ENCODE measurements at places on chromosomes 3 and 15.

DNA sequence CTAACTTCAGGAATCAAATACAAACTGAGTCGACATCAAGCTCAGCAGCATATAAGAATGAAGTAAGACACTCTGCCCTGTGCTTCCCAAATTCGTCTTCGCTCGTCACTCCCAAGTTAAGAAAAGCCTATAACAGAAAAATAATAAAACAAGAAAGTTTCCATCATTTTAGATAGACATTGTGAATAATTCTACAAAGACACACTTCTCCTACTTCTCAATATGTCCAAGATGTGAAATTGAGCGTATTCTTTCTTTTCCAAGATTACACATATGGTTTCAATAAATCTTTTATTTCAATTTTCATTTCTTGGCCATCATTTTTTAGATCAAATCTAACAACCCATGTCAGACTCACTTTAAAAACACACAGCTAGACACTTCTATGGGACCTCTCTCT is 85.1 kb downstream of the FSIP1 start:
- no peak for DNase-seq

DNA sequence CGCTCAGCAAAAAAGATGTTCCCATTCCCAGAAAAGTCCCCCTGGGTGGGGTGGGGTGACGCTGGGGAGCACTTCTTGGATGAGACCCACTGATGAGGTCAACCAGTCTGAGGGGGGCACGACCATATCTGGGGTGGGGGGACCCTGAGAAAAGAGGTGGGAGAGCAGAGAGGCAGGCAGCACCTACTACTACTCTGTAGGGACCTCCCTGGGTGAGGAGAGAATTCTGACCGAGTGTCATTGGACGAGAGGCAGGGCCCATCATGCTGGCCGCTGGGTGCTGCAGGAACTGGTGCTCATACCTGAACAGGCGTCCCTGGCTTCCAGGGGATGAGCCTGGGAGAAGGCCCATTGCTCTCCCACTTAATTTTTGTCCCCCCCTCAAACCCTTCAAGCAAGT is 158.8 kb downstream of the KLF13 start:
- peak; percentile 5 for DNase-seq

DNA sequence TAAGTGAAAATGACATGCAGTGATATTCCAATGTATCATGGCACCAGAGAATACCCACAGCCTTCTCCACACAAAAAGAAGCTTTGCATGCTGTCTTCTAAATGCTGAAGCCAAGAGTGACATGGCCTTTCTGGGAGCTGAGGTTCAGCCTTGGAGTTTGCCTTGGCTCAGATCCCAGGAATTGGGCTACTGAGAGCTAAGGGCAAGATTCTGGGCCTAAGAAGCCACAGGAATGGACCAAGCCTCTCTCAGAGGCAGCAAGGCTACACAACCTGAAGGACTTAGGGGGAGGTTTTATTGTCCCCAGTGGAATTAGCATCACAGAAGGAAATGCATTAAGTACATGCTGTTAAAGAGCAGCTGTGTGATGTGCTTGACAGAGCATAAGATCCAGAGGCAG is 1078.5 kb downstream of the TUSC7 start:
- DNase-seq, result no peak

DNA sequence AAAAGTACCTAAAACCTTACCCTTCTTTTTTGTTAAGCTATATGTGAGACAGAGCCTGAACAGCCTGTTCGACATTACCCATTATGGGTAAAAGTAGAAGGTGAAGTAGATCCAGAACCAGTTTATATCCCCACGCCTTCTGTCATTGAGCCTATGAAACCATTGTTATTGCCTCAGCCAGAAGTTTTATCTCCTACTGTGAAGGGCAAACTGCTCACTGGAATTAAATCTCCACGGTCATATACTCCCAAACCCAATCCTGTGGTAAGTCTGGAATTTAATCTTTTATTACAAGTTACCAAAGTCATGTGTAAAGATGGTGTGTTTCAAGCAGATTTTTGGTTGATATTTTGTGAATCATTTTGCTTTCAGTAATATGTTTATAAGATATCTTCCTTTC is 47.1 kb upstream of the MAPKBP1 start:
- DNase-seq, result no peak

DNA sequence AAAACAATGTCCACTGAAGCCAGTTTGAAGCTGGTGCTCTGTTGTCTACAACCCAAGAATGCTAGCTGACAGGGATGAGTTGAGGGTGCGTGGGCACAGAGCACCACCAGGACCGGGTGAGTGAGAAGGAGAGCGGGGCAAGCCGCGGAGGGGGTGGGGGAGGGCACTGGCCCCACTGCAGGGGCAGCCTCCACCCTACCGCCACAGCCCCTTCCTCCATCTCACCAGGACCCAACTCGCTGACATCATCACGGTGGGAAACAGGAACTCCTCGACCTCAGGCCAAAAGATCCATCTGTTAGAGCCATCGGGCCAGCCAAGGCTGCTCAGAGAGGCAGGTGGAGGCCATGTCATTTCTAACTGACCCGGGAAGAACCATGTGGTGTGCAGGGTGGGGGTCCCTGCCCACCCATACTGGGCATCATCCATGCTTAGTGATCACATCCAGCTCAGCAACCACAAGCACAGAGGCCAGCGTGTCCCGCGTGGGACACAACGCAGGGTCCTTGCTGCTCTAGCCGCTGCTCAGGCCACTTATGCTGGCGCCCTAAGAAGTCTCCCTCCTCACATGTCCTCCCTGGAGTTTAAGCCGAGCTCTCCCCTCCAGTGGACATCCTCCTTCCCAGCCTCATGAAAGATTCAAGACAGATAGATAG is 57.6 kb upstream of the GATA2 start:
- DNase-seq, result no peak

GRCh38 chr3:132239587-132239986 is 77.6 kb upstream of the ACP3 start:
- DNase-seq, result no peak

GRCh38 chr3:69199942-69200341 is 77.5 kb upstream of the LMOD3 start:
- no peak for DNase-seq

- no peak for DNase-seq
Measured at GRCh38 chr3:9246189-9246588, 3.3 kb downstream of the SRGAP3 start.

DNA sequence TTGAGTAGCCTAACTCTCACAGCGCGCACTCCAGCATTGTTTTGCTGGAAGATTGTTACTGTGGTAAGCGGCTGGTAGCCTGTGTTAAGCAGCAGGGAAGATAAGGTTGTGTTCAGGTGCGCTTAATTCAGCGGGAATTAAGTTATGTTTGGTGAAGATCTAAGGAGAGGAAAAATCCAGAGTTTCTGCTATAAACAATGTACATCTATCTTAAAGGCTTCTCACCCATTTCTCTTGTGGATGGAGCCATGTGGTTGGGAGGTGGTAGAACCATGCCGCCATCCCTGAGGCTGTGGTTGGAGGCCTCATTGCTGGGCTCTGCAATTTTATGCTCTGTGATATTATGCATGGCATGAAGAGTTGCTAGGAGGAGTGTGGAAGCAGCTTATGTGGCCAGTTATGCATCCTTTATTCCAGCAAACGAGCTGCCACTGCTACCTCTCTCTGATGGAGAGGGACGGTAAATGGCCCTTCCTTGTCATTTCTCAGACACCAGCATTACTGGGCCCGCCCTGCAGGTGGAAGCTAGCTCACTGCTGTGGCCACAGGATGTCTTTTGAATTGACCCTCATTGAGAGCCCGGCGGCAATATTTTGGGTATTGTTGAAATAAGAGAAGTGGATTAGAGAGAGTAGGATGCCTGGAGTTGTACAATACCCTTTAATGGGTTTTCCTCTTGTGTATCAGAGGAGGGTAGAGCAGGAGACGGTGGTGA is 1.3 kb downstream of the MINAR1 start:
- no peak for DNase-seq

DNA sequence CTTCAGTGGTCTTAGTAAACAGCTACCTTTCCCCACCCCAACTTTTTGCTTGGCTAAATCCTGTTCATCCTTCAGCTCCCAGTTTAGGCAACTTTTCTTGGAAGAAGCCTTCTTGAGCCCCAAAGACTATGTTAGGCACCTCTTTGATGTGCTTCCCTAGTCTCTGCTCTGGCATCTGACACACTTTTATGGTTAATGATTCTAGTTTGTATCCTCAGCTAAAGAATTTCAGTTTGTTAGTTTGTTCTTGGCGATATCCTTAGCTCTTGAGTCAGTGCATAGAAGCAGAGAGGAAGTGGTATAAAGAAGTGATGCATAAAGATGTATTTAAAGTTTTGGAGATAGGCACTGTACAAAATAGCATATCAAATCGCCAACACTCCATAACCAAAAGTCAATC is 168.4 kb downstream of the WDR72 start:
- no peak for DNase-seq

- no peak for DNase-seq
Measured at GRCh38 chr15:93497291-93497690, 408.3 kb upstream of the RGMA start.

DNA sequence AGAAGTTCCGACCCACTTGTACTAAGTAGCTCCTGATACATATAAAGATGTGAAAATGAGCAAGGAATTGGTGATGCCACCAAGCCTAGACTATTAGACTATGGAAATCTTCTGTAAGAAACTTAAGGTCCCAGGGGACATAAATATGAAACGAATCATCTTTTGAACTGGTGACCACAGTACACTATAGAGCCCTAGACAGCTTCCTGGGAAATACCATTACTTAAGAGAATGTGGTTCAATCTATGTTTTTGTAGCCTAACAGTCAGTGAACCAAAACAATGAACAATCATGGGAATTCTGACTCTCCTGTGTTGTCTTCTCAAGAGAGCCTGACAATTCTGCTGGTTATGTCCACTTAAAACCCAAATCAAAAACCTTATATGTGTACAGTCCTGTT is 191.6 kb downstream of the GREM1 start:
- DNase-seq, result no peak

GRCh38 chr3:94794563-94794962 is 731.7 kb downstream of the NSUN3 start:
- no peak for DNase-seq

GRCh38 chr15:32718227-32718820 is 520 bp downstream of the GREM1 start:
- no peak for DNase-seq

DNA sequence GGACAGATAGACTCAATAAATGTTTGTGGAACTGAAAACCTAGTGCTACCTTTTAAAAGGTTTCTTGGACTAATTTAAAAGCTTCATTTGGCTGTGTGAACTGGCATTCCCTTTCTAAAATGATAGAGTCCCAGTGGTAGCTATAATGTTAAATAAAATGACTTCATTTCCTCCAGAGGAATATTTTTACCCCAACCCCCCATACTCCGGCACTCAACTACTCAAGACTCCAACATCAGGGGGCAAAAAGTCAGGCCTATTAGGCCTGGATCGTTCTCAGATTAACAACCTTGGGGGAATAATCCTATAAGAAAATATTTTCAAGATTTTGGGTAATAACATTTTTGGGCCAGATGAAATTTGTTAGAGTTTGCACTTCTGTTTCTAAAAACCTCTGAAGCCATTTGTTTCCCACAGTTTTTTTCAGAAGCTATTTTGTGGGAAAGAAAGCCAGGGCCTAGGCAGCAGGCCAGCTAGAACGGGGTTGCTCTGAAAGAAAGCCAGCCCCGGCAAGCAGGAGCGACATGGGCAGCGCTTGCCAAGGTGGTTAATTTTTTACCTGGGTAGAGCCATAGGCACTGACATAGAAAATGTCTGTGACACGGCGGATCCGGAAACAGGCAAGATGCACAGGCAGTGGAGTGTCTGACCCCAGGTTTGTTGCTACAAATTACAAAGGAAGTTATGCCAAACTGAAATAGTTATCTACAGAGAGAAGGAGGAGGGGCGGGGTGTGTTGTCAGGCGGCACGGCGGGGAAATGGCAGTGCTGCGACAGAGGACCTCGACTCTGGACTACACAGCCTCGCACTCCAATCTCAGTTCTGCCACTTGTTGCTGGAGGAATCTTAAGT is 84.6 kb downstream of the MAGI1 start:
- no peak for DNase-seq

DNA sequence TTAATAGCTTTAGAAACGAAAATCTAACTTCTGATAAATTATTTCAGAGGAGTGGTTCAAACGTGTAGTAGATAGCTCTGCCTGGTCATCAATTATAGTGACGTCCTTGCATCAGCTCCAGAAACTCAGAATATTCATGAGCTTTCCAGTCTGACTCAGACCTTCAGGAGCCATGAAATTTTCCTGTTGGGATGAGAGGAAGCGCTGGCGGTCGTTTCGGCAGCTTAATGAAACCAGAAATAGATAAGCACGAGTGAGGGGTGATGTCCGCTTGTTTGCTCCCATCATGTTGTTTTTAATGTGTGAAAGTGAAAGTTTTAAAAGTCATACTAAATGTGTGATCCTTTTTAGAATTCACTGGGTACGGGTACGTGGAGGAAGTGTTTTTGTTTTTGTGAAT is 141.1 kb downstream of the PGPEP1L start:
- no peak for DNase-seq

DNA sequence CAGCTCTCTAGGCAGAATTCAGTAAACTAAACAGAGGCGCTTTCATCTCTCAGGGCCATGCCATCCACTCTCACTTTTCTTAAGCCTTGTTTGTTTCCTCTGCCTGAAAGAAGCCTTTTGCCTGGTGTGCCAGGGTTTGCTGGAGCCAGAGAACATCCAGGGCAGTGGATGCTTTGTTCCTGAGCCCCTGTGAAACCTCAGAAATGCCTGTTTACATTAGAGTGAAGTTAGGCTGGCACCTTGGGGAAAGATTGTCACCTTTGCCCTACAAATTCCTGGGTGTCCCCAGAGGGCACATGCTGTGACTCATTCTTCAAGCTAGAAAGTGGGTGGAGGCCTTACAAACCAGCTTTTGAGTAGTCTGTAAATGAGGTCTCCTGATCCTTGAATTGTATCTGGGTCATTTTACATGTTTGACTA is 10.7 kb upstream of the TRAK1 start:
- DNase-seq, result no peak

GRCh38 chr3:154616298-154616697 is 186.3 kb upstream of the GPR149 start:
- no peak for DNase-seq

- no peak for DNase-seq
Measured at GRCh38 chr15:72372361-72372760, 3.5 kb downstream of the HEXA start.

- no peak for DNase-seq
Measured at GRCh38 chr3:106401666-106402490, 533.1 kb upstream of the CBLB start.

GRCh38 chr3:136194409-136195257 is 1.5 kb downstream of the MSL2 start:
- DNase-seq, result peak; percentile 39

GRCh38 chr3:66712210-66712609 is 211.4 kb upstream of the LRIG1 start:
- DNase-seq, result no peak

GRCh38 chr15:75208501-75209288 is 7.0 kb downstream of the C15orf39 start:
- DNase-seq, result no peak

DNA sequence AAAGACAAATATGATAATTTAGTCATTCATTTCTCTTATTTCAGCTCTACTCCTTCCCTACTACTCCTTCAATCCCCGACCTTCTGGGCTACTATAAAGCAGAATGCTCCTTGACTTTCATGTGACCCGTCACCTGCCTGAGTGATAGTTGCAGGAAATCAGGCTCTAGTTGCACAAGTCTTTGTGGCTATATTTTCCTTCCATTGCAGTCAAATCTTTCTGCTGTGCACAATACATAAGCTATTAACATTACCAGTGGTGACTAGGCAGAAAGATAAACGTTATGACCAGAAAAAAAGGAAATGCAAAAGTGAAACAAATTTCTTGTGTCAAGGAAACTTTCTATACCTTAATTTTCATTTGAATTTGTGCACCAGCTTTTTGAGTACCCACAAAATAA is 2.3 kb downstream of the SUCNR1 start:
- no peak for DNase-seq
